ENCODE measurements at places on chromosomes 3 and 15. TPM values are rescaled to one million over a fixed set of nuclear protein-coding genes. Genes with fewer than 3 reads are reported as not detected.

The GABRA5 gene
- total RNA-seq, result not detected

GRCh38 chr3:126348308-126348920 is 8.8 kb downstream of the KLF15 start:
- H3K4me1 ChIP-seq, result no peaks in the 10 kb centered on the region
- no peak overlapping the region for H3K27ac ChIP-seq
- no peaks in the 10 kb centered on the region for H3K27me3 ChIP-seq
- H3K36me3 ChIP-seq, result no peaks in the 10 kb centered on the region

- no peaks in the 10 kb centered on the region for H3K36me3 ChIP-seq
- H3K4me1 ChIP-seq, result no peaks in the 10 kb centered on the region
- no peak overlapping the region for H3K4me3 ChIP-seq
- no peak for DNase-seq
- no peak overlapping the region for H3K27ac ChIP-seq
These were observed 85.6 kb upstream of the ABHD17C start for GRCh38 chr15:80609512-80609946.

DNA sequence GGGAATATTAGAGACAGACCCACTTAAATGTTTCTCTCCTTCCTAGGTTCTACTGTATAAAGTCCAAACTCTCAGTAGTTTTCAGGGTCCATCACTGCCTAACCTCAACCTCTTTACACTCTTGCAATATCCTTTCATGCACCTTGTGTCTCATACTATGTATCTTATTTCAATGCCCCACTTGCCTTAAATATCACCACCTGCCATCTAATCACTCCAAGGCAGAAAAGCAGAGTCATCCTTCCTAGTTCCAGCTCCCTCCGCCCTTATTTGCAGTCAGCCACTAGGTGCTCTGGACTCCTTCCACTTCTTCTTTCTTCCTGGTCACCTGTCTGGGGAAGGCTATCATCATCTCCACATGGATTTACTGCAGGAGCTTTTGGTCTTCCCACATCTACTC is 322.0 kb downstream of the MFSD1 start:
- DNase-seq, result no peak
- H3K27me3 ChIP-seq, result no peaks in the 10 kb centered on the region
- no peak overlapping the region for H3K4me3 ChIP-seq
- H3K4me1 ChIP-seq, result no peaks in the 10 kb centered on the region
- no peaks in the 10 kb centered on the region for H3K36me3 ChIP-seq

- no peaks in the 10 kb centered on the region for H3K36me3 ChIP-seq
- no peak overlapping the region for H3K4me3 ChIP-seq
These were observed 272.1 kb upstream of the ALCAM start for GRCh38 chr3:105094588-105094987.
